ENCODE measurements at places on chromosomes 4 and X.

GRCh38 chr4:111955001-111955400, 190.3 kb upstream of the FAM241A start:
- no peak for DNase-seq

GRCh38 chrX:38363046-38363445, 10.6 kb downstream of the OTC start:
- DNase-seq, result no peak

GRCh38 chr4:126718136-126718535, 914.6 kb upstream of the INTU start:
- DNase-seq, result no peak

- no peak for DNase-seq
Measured at GRCh38 chr4:123786920-123787319, 390.3 kb downstream of the SPRY1 start.

- DNase-seq, result no peak
Measured at GRCh38 chrX:21993265-21993664, 38.9 kb upstream of the PHEX start.

DNA sequence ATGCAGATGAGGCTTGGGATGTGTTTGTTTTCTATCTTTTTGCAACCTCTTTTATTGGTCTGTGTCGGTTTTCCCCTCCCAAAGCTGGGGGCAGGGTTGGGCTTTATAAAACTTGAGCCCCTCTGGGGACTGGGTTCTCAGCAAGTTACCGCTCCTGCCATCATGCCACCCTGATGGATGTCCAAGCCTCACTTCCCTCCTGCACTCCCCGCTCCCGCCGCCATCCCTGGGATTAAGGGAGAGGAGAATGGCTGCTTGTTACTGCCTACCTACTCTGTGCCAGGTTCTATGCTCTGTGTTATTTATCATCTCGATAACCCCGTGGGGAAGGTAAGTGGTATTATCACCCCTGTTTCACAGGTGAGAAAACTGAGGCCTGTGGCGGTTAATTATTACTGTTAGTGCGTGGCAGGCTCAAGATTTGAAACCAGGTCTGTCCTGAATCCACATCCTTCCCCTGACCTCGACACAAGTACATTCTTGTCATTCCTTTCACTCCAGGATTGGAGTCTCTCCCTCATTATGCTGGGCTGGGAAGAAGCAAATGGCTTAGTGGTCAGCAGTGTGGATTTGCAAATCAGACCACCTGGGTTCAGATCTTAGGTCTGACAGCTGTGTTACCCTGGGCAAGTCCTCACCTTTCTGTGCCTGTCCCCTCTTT, 4.5 kb downstream of the UBA1 start:
- no peak for DNase-seq

DNA sequence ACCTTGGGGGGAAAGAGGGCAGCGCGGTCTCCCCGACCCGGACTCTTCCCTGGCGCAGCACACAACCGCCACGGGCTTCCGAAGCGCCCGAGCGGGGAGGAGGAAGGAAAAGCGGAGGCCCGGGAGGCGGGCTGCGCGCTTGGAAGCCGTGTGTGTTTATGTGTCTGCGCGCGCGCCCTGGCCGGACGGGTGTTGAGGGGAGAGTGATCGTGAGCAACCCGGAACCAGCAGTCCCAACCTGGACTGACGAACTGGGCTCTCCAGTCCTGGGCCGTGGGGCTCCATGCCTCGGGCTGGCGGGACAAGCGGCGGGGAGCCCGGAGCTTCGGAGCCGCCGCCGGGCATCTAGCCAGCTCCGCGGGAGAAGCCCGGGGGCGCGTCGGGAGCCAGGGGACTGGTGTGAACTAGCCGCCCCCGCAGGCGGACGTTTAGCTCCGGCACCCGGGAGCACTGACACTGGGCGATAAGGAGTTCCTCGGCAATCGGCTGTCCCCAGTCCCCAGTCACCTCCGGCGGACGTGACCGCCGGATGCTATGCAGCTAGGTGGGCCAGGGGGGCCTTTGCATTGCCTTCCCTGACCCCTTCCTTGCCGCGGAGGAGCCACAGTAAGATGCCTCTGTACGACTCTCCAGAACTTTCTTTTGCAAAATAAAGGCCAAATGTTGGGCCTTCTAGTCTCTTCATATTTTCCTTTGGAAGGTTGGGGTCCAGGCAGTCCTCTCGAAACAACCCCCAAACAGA, 74.8 kb upstream of the BCOR start:
- no peak for DNase-seq

- no peak for DNase-seq
Measured at GRCh38 chr4:143699331-143700045, 987 bp downstream of the FREM3 start.

GRCh38 chrX:42944381-42944998, 166.5 kb upstream of the PPP1R2C start:
- no peak for DNase-seq

GRCh38 chr4:141524116-141524515, 112.3 kb upstream of the IL15 start:
- no peak for DNase-seq

GRCh38 chr4:27245216-27245615, 384.6 kb downstream of the STIM2 start:
- DNase-seq, result no peak

DNA sequence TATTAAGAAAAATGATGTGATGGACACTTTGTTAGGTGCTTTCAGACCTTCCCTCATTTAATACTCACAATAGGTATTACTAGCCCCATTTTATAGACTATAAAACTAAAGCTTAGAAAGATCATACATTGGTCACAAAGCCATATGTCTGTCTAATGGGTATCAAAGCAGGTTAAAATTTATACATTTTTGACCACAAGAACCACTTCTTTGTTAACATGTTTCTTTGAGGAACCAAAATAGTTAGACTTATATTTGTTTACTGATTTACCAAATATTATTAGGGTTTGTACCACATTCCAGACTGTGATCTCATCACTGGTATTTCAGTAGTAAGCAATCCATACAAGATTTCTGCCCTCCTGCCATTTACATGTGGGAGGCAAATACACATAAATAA, 363.3 kb downstream of the NAF1 start:
- no peak for DNase-seq

DNA sequence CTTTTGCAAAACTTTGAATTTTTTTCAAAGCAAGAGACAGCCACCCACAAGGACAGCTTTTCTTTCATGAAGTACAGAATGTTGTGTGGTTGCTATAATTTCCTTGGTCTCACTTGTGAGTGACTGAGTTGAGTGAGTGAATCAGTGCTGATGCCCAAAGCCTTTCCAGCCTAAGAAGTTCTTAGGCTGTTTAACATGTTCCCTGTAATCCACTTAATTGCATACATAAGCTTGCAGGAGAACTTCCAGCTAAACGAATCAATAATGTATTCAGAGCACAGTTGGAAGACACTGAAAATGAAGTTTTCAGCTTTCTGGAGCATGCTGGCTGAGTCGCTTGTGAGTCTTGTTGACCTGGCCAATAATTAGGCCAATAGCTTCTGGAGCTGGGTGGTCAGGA, 42.0 kb upstream of the GK2 start:
- no peak for DNase-seq

GRCh38 chr4:108417923-108418322, 202.5 kb upstream of the RPL34 start:
- no peak for DNase-seq

GRCh38 chr4:109406337-109406931, 27.2 kb upstream of the SEC24B start:
- no peak for DNase-seq

DNA sequence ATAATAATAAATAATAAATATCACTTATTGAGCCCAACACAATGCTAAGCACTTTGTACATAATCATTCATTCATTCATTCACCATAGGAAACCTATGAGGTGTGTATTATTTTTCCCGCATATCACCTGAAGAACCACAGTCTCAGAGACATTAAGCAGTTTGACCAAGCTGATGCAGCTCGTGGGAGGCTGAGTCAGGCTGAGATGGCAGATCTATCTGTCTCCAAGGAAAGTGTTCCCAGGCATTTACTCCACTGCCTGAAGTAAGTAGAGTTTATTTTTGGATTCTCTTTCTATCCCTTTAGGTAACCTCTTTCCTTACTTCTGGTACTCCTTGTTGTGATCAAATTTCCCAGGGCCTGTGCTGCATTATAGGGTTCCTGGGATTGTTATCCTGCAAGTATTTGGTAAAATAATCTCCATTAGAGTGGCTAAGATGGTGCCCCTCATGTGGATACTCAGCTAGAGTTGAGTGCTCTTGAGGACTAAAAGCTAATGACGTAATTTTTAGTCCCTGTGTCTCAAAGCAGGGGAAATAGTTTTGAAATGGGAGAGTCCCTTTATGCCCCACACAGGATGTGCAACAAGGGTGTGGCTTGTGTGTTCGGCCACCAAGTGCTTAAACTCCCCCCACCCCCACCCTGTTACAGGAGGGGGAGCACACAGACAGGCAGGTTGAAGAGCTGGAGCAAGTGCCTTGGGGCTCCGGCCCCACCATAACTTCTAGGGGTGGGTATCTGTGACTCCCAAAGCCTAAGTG, 467.0 kb downstream of the STIM2 start:
- DNase-seq, result no peak

GRCh38 chrX:9842541-9842940, 56.3 kb downstream of the SHROOM2 start:
- DNase-seq, result no peak

DNA sequence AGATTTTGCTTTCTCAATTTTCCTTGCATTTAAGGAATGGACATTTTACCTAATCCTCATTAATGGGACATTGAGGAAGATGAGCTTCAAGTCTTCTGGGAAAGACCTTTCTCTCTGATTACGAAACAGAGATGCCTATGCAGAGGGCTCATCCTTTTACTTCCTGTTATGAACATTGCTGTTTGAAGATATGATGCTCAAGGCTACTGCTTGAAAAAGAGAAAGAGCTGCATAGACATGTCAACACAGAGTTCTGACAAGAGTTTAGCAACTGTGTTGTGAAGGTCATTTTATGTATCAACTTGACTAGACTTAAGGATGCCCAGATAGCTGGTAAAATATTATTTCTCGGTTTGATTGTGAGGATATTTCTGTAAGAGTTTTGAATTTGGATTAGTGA, 13.8 kb upstream of the GNPDA2 start:
- no peak for DNase-seq

DNA sequence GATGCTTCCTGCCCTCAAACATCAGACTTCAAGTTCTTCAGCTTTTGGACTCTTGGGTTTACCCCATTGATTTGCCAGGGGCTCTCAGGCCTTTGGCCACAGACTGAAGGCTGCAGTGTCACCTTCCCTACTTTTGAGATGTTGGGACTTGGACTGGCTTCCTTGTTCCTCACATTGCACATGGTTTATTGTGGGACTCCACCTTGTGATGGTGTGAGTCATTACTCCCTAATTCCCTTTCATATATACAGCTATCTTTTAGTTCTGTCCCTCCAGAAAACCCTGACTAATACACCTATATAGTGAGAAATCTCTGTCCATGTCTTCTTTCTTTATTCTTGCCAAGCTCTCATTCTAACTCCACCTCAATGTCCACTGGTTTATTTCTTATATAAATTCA, 736.9 kb upstream of the HS3ST1 start:
- no peak for DNase-seq

DNA sequence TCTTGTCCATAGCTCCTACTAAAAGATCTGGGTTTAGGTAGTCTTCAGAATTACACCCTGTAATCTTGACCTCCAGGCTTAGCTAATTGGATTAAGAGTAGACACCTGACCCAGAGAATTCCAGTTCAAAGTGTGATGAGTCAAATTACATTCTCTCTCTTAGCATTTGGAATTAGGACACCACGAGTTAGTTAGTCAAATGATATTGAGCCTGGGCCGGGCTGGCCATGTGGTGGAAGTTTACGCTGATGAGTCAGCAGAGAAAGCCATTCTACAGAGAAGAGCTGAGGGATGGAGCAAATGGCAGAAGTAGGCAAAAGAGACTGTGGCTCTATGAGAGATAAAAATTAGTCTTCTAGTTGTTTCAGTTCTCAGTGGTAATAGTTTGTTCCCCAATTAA, 31.1 kb downstream of the CEP44 start:
- DNase-seq, result no peak

DNA sequence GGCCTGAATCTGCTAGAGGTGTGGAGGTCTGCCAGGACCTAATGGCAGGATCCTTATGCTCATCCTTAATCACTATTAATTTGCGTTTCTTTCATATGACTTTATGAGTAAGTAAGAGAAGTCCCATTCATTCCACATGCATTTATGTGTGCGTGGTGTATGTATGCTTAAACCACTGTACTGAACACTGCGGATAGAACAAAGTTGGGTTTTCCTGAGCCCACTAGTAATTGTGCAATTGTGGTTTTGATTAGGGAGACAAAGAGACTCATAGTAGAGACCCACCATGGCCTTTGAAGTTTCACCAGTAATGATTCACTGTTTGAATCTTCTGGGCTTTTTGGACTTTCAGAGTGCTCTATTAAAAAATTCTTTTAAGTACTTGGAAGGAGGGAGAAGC, 498.5 kb upstream of the DIPK2B start:
- no peak for DNase-seq

DNA sequence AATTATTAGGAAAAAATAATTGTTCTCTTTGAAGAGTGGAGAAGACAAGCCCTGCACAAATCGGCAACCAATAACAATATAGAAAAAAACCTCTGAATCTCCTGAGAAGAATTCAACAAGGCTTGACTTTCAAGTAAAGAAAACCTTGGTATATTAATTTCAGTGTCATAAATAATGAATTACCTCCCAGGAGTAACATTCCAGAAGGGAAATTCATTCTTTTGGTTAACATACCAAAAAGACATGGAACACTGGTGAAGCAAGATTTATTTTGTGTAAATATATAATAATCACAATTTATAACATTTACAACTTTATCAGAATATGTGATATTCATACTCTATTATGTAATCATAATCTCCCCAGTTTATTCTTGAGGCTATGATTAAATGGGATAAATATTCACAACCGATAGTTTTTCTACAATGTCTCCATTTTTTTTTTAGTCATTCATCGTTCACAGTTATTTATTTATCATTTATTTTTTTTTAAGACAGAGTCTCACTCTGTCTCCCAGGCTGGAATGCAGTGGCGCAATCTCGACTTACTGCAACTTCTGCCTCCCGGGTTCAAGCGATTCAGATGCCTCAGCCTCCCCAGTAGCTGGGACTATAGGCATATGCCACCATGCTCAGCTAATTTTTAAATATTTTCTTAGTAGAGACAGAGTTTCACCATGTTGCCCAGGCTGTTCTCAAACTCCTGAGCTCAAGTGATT, 53.0 kb upstream of the RPS6KA6 start:
- DNase-seq, result no peak

DNA sequence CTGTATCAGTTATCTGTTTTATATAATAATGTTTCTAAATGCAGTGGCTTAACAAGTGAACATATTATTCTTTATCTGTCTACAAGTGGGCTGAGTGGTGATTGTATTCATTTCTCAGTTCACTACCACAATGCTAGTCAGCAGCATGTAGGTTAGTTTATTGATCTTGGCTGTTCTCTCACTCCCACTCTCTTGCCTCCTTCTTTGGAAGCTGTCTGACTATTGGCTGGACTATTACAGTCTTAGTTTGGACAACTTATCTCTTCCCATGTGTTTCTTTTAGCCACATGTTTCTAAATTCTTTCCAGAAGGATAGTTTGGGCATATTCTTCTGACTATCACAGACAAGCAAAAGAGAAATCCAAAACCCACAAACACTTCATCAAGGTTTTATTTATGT, 459.5 kb upstream of the AGA start:
- no peak for DNase-seq

Data from activated CD8-positive, alpha-beta memory T cell treated with anti-CD3 and anti-CD28 coated beads for 48 hours (primary cell).